ENCODE measurements at places on chromosomes 3 and 15. TPM values are rescaled to one million over a fixed set of nuclear protein-coding genes. Genes with fewer than 3 reads are reported as not detected.

The ANKUB1 gene
- not detected for total RNA-seq

GRCh38 chr15:29233566-29233965, 36.1 kb downstream of the NSMCE3 start:
- no peak overlapping the region for H3K4me3 ChIP-seq
- H3K27ac ChIP-seq = no peak overlapping the region

- no peak for DNase-seq
- H3K27me3 ChIP-seq = no peaks in the 10 kb centered on the region
- H3K36me3 ChIP-seq = no peaks in the 10 kb centered on the region
These were observed 22.4 kb upstream of the RAB7A start for GRCh38 chr3:128703561-128703960.

GRCh38 chr15:68638953-68639515, 60.2 kb downstream of the CORO2B start:
- DNase-seq = no peak
- H3K27me3 ChIP-seq = no peaks in the 10 kb centered on the region
- H3K4me3 ChIP-seq = no peak overlapping the region
- no peaks in the 10 kb centered on the region for H3K36me3 ChIP-seq
- no peak overlapping the region for H3K27ac ChIP-seq
- H3K4me1 ChIP-seq = no peaks in the 10 kb centered on the region

DNA sequence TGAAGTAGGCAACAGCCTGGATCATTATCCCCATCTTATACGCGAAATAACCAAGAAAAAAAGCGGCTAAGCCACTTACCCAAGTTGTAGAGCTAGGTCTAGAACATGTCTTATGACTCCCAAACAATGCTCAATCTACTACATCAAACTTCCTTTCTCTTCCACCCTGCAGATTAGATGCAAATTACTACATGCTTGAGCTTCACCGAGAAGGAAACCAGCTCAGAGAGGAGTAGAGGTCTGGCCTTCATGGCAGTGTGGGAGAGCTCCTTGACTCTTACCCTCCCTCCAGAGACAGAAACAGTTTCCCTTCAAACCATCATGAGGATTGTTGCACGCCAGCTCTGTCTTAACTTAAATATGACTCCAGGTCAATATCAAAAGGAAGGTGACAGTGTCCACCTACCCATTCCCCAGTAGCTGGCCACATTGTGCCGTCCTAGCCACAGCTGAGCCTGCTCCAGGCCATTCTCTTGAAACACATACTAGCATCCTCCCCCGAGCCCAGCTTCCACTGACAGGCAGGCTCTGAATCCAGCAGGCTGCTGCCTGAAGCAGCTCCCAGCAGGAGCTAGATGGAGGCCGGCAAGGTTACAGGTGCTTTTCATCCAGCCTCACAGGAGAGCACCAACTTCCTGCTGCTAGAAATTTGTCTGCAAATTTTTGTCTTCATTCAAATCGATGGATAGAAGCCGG, 56.8 kb downstream of the CPN2 start:
- no peak overlapping the region for H3K27ac ChIP-seq
- DNase-seq = no peak
- H3K4me3 ChIP-seq = no peak overlapping the region
- peaks cover 4% of the 10 kb centered on the region for H3K27me3 ChIP-seq
- no peaks in the 10 kb centered on the region for H3K36me3 ChIP-seq

DNA sequence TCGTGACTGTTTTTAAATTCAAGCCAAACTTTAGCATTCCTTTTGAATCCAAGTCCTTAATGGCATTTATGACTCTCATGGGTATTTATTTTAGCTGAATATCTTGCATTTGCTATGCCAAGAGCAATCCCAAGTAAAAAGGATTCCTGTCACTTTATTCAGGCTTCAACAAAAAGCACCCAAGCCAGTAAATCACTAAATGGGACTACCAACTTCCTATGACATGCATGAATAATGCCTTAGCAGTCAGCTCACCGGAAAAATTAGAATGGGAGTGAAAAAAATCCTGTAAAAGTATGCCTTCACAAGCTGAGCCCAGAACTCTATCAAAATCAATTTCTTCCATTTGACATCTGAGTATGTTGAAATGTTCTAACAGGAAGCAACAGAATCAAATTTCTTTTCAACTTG, 1297.9 kb downstream of the ROBO2 start:
- no peak for DNase-seq
- no peak overlapping the region for H3K4me3 ChIP-seq
- no peaks in the 10 kb centered on the region for H3K27me3 ChIP-seq
- H3K27ac ChIP-seq = no peak overlapping the region

The CHRNA7 gene
- total RNA-seq = 5.2 TPM

DNA sequence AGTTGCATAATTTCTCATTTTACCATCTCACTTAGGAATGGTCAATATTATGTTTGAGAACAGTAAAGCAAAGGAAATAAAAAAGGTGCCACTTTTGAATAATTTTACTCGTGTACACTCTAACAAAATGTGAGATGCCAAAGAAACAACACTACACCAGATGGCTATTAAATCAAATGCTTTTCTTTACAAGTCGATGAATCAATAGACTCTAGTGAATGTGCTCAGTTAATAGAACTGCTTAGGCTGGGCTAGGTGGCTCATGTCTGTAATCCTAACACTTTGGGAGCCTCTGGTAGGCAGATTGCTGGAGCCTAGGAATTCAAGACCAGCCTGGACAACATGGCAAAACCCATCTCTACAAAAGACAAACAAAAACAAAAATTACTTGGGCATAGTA, 87.9 kb downstream of the ZNF609 start:
- no peaks in the 10 kb centered on the region for H3K4me1 ChIP-seq
- no peaks in the 10 kb centered on the region for H3K27me3 ChIP-seq
- no peak for DNase-seq

GRCh38 chr3:13529196-13530112, 19.5 kb upstream of the FBLN2 start:
- H3K4me3 ChIP-seq = no peak overlapping the region

DNA sequence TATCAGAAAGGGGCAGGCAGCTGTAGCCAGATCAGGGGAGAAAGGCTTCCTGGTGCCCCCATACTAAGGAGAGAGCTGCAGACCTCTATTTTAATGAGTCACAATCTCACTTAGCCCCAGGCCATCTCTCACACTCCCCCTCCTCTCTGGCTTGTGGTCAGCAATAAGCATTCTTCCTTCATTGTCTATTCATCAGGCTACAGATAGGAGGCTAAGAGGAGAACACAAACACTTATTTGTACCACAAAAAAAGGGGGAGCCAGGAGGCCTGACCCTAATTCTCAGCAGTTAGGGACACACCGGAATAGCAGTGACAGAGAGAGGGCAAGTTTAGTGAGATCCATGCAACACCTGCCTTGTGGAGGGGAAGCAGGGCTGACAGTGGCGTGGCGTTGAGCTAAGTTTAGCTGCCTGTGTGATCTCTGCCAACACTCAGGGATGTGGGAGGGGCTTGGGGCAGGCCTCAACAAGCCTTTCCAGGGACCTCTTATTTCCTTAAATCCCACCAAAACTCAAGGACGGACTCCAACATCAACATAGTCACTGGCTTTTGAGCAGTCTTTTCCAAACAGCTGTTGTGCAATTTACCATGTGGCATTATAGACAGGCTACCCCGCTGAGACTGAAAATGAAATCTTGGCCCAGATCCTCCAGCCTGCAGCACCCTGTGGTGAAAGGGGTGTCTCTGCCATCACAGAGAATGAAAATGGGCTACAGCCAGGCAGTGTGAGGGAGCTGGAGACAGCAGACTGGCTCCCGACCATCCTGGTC, 191.9 kb upstream of the TSC22D2 start:
- H3K36me3 ChIP-seq = no peaks in the 10 kb centered on the region
- DNase-seq = no peak
- H3K4me1 ChIP-seq = no peaks in the 10 kb centered on the region
- H3K27me3 ChIP-seq = no peaks in the 10 kb centered on the region
- H3K27ac ChIP-seq = no peak overlapping the region

DNA sequence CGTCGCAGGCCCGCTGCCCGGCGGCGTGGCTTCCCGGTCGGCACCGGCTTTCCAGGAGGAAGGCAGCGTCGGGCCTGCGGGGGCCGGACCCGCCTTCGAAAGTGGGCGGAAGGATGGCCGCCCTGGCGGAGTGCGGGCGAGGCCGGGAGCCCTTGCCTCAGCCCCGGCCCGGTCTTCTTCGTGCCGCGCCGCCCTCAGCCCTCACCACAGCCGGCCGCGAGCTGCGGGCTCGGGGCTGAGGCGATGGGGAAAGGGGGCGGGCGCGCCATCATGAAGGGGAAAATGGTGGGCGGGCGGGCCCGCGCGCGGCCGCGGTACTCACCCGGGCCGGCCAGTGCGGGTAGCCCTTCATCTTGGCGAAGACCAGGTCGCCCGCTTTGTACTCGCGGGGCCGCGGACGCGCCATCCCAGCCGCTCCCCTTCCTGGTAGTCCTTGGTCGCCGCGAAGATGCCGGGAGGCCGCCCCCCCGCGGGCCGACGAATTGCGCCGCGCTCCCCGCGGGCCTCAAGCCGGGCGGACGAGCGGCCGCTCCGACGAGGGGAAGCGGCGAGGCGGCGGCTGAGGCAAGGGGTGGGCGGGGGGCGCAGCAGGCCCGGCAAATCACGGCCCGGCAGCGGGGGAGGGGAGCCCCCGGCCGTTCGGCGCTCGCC, 489 bp downstream of the HDGFL3 start:
- peak overlapping the region; percentile 76 for H3K4me3 ChIP-seq
- no peaks in the 10 kb centered on the region for H3K4me1 ChIP-seq
- peak overlapping the region; percentile 60 for H3K27ac ChIP-seq
- peak; percentile 27 for DNase-seq
- no peaks in the 10 kb centered on the region for H3K27me3 ChIP-seq
- H3K36me3 ChIP-seq = no peaks in the 10 kb centered on the region

GRCh38 chr3:196399485-196399945, 32.7 kb downstream of the UBXN7 start:
- no peak overlapping the region for H3K4me3 ChIP-seq
- no peaks in the 10 kb centered on the region for H3K27me3 ChIP-seq
- no peaks in the 10 kb centered on the region for H3K4me1 ChIP-seq
- H3K27ac ChIP-seq = no peak overlapping the region

DNA sequence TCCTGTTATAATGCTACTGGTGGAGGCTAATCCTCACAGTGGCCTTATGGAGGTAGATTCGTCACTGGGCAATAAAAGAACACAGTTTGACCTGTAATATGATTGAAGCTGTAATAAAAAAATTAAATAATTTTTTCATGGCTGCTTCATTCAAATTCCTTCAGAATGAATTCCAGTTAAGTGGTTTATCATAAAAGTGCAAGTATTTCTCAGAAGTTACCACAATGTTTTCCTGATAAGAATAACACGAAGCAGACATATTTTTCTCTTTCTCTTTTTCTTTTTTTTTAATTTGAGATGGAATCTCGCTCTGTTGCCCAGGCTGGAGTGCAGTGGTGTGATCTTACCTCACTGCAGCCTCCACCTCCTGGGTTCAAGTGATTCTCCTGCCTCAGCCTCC, 15.6 kb downstream of the B4GALT4 start:
- peaks cover 5% of the 10 kb centered on the region for H3K4me1 ChIP-seq
- no peak overlapping the region for H3K27ac ChIP-seq
- peaks cover 4% of the 10 kb centered on the region for H3K36me3 ChIP-seq
- DNase-seq = no peak
- H3K4me3 ChIP-seq = no peak overlapping the region

DNA sequence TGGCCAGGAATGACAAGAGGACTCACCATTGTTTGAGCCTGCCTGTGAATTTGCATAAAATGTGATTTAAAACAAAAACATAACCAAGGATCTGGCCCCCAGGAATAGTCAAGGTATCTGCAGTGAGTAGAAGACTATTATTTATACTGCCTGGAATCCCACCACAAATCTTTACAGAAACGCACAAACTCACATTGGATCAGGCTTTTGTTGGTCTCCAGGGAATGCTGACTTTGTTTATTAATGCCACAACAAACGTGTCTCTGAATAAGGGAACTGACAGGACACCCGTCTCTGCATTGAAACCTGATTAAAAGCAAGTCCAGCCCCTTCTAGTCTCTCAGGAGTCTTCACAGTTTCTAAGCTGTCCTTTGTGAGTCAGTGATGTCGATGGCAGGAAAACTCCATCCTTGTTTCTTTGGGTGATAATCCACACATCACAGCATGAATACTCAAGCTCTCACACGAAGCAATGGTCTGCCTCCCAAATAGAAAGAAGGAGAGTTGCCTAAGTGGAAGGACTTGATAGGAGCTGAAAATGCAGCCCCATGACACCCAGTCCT, 37.7 kb downstream of the CLDN18 start:
- no peaks in the 10 kb centered on the region for H3K36me3 ChIP-seq
- H3K4me1 ChIP-seq = no peaks in the 10 kb centered on the region
- DNase-seq = no peak
- no peaks in the 10 kb centered on the region for H3K27me3 ChIP-seq
- no peak overlapping the region for H3K4me3 ChIP-seq
- H3K27ac ChIP-seq = no peak overlapping the region

DNA sequence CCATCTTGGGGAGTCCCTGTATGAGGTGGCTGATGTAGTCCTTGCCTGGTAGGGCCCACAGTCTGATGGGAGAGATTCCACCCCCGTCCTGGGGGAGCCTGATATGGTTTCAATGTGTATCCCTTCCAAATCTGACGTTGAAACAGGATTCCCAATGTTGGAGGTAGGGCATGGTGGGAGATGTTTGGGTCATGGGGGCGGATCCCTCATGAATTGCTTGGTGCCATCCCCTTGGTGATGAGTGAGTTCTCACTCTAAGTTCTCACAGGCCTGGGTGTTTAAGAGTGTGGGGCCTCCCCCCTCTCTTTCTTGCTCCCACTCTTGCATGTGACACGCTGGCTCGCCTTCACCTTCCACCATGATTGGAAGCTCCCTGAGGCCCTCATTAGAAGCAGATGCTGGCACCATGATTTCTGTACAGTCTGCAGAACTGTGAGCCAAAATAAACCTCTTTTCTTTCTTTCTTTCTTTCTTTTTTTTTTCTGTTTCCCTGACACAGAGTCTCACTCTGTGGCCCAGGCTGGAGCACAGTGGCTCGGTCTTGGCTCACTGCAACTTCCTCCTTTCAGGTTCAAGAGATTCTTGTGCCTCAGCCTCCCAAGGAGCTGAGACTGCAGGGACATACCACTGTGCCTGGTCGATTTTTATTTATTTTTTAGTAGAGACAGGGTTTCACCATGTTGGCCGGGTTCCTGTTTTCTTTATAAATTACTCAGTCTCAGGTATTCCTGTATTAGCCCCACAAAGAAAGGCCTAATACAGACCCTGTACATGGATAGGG, 28.6 kb downstream of the ITGA11 start:
- no peak for DNase-seq
- no peaks in the 10 kb centered on the region for H3K27me3 ChIP-seq
- no peak overlapping the region for H3K4me3 ChIP-seq
- no peaks in the 10 kb centered on the region for H3K4me1 ChIP-seq

The SLC24A5 gene
- total RNA-seq = not detected

- H3K4me3 ChIP-seq = no peak overlapping the region
- H3K4me1 ChIP-seq = no peaks in the 10 kb centered on the region
- H3K36me3 ChIP-seq = no peaks in the 10 kb centered on the region
- no peak for DNase-seq
- H3K27ac ChIP-seq = no peak overlapping the region
- no peaks in the 10 kb centered on the region for H3K27me3 ChIP-seq
These were observed 28.5 kb upstream of the RPL39L start for GRCh38 chr3:187167777-187168176.

All from colonic mucosa (tissue), 4 donors.